T-cell (primary cell): ENCODE measurements at places on chromosomes 13 and 19.

GRCh38 chr13:90510319-90510718 is 837.2 kb upstream of the MIR17HG start:
- no peak for DNase-seq
- no peak overlapping the region for H3K27ac ChIP-seq
- H3K36me3 ChIP-seq, result no peaks in the 10 kb centered on the region
- no peaks in the 10 kb centered on the region for H3K4me1 ChIP-seq
- no peaks in the 10 kb centered on the region for H3K27me3 ChIP-seq

DNA sequence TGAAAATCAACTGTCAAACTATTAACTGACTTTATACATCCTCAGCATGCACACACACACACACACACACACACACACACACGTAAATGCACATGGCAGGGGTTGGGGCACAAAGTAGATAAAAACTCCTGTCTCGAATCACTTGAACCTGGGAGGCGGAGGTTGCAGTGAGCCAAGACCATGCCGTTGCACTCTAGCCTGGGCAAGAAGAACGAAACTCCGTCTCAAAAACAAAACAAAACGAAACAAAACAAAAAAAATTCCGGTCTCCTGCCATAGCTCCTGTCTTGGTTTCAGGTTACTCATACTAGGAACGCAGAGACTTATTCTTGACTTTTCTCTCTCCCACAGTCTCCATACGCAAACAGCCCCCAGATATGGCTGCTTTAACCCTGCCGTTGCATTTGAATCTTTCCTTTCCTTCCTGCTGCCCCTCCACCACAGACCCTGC is 148.9 kb downstream of the SHISA2 start:
- H3K36me3 ChIP-seq, result no peaks in the 10 kb centered on the region
- peaks cover 55% of the 10 kb centered on the region for H3K4me1 ChIP-seq
- DNase-seq, result no peak
- no peaks in the 10 kb centered on the region for H3K27me3 ChIP-seq
- no peak overlapping the region for H3K4me3 ChIP-seq
- H3K27ac ChIP-seq, result peak overlapping the region; percentile 57

GRCh38 chr19:34523408-34523807 is 41.9 kb downstream of the WTIP start:
- H3K4me3 ChIP-seq, result no peak overlapping the region
- H3K27me3 ChIP-seq, result peaks cover 2% of the 10 kb centered on the region
- H3K27ac ChIP-seq, result no peak overlapping the region
- DNase-seq, result no peak

- H3K27ac ChIP-seq, result no peak overlapping the region
- no peak overlapping the region for H3K4me3 ChIP-seq
- H3K27me3 ChIP-seq, result no peaks in the 10 kb centered on the region
- DNase-seq, result no peak
These were observed 7.8 kb upstream of the LYPD5 start for GRCh38 chr19:43809762-43810696.

DNA sequence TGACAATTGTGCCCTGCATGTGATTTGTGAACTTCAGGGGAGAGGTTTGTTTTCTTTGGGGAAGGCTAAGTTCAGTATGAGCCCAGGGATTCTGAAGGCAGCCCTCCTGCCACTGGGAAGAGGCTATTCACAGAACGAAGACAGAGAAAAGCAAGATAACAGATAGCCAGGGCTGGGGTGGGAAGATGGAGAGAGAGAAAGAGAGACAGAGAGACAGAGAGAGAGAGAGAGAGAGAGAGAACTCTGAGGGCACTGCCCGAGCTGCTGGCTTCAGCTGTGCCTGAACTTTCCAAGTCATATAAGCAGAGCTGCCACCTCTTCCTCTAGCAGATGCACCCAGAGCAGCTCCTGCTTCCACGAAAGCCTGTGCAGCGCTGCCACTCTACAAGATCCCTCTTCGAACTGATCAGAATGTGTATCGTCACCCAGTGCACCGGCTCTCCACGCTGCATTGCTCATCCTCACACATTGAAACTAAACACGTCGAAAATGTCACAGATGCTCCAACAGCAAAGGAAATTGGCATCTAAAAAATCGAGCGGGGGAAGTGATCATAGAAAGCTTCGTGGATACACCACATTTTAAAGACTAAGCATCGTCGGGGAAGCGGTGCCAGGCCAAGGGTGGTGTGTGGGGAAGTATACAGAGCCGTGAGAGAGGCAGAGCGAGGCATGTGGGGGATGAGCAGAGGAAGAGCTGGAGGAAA is 81.8 kb upstream of the SIAH3 start:
- no peak overlapping the region for H3K4me3 ChIP-seq
- DNase-seq, result no peak
- H3K27ac ChIP-seq, result no peak overlapping the region
- no peaks in the 10 kb centered on the region for H3K36me3 ChIP-seq
- peaks cover 18% of the 10 kb centered on the region for H3K27me3 ChIP-seq

- no peak overlapping the region for H3K27ac ChIP-seq
- no peaks in the 10 kb centered on the region for H3K27me3 ChIP-seq
- H3K4me3 ChIP-seq, result no peak overlapping the region
- no peak for DNase-seq
- peaks cover 80% of the 10 kb centered on the region for H3K4me1 ChIP-seq
These were observed 6.1 kb downstream of the RANBP3 start for GRCh38 chr19:5971714-5972354.

- H3K4me3 ChIP-seq, result no peak overlapping the region
- no peaks in the 10 kb centered on the region for H3K4me1 ChIP-seq
- H3K27me3 ChIP-seq, result no peaks in the 10 kb centered on the region
- DNase-seq, result no peak
- no peaks in the 10 kb centered on the region for H3K36me3 ChIP-seq
- H3K27ac ChIP-seq, result no peak overlapping the region
These were observed 9.9 kb upstream of the ZNF14 start for GRCh38 chr19:19742773-19743172.

DNA sequence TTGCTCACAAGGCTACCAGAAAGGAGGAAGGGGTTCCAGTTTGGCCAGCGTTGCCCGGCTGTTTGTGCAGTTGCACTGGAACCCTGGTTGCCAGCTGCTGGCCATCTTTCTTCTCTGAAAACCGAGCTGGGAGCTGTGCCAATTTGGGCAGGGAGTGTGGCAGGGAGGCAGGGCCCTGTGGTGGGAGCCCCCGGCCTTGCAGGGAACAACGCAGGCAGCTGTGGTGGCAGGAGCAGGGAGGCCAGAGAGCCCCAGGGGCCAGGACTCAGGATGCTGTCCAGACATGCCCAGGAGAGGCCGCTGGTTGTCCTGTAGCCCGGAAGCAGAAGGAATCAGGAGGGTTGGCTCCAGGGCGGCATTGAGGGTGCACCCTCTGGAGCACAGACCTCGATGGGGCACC is 4.8 kb downstream of the KMT5C start:
- H3K27me3 ChIP-seq, result no peaks in the 10 kb centered on the region
- H3K36me3 ChIP-seq, result peaks cover 3% of the 10 kb centered on the region
- no peak overlapping the region for H3K27ac ChIP-seq
- peaks cover 20% of the 10 kb centered on the region for H3K4me1 ChIP-seq

GRCh38 chr13:35669321-35669720 is 192.8 kb upstream of the MAB21L1 start:
- H3K4me3 ChIP-seq, result no peak overlapping the region
- H3K4me1 ChIP-seq, result no peaks in the 10 kb centered on the region
- H3K27me3 ChIP-seq, result no peaks in the 10 kb centered on the region
- DNase-seq, result no peak
- H3K36me3 ChIP-seq, result no peaks in the 10 kb centered on the region

- peak overlapping the region; percentile 83 for H3K4me3 ChIP-seq
- peak overlapping the region; percentile 73 for H3K27ac ChIP-seq
- DNase-seq, result no peak
- H3K27me3 ChIP-seq, result no peaks in the 10 kb centered on the region
- peaks cover 23% of the 10 kb centered on the region for H3K4me1 ChIP-seq
These were observed 462 bp upstream of the MPHOSPH8 start for GRCh38 chr13:19632915-19633478.

DNA sequence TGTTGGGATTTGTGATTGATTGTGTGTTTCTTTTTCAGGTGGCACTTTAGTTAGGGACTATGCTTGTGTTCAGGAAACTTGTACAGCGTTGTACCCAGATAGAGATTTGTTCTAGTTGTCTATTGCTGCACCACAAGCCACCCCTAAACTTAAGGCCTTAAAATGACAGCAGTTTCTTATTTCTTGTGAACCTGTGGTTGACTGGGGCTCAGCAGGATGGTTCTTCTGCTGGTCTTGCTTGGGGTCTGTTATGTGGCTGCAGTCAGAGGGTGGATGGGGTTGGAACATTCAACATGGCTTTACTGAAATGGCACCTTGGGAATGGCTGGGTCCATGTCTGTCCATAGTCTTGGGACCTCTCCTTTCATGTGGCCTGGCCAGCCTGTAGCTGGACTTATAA is 28.3 kb downstream of the SIPA1L3 start:
- H3K4me3 ChIP-seq, result no peak overlapping the region
- no peaks in the 10 kb centered on the region for H3K36me3 ChIP-seq
- no peaks in the 10 kb centered on the region for H3K4me1 ChIP-seq
- DNase-seq, result no peak
- H3K27me3 ChIP-seq, result no peaks in the 10 kb centered on the region

- H3K4me3 ChIP-seq, result no peak overlapping the region
- DNase-seq, result no peak
- H3K4me1 ChIP-seq, result peaks cover 8% of the 10 kb centered on the region
- no peaks in the 10 kb centered on the region for H3K27me3 ChIP-seq
These were observed 805 bp downstream of the EVI5L start for GRCh38 chr19:7830823-7831222.

GRCh38 chr19:2013683-2013961 is 1.9 kb downstream of the BTBD2 start:
- no peaks in the 10 kb centered on the region for H3K4me1 ChIP-seq
- H3K36me3 ChIP-seq, result no peaks in the 10 kb centered on the region
- no peak overlapping the region for H3K4me3 ChIP-seq
- DNase-seq, result no peak
- no peaks in the 10 kb centered on the region for H3K27me3 ChIP-seq

DNA sequence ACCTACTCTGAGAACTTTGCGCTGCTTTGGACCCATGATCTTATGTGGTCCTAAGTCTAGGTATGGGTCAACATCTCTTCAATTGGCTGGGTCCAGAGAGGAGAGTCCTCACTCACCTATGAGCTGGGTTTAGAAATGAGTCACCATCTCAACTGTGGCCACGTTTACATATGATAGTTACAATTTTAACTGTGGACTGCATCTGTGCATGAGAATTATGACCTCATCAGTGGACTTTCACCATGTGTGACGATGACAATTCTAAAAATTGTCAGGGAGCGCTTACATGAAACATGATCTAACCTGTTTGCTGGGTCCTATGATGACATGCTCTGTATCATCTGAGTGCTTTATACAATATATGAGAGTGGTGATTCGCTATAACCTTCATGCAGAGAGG is 12.7 kb upstream of the ZNF724 start:
- no peaks in the 10 kb centered on the region for H3K4me1 ChIP-seq
- no peak overlapping the region for H3K27ac ChIP-seq
- DNase-seq, result no peak
- no peaks in the 10 kb centered on the region for H3K27me3 ChIP-seq

- H3K4me1 ChIP-seq, result no peaks in the 10 kb centered on the region
- H3K36me3 ChIP-seq, result no peaks in the 10 kb centered on the region
- no peak overlapping the region for H3K27ac ChIP-seq
- DNase-seq, result no peak
These were observed 41.6 kb downstream of the COL4A1 start for GRCh38 chr13:110265341-110265681.

DNA sequence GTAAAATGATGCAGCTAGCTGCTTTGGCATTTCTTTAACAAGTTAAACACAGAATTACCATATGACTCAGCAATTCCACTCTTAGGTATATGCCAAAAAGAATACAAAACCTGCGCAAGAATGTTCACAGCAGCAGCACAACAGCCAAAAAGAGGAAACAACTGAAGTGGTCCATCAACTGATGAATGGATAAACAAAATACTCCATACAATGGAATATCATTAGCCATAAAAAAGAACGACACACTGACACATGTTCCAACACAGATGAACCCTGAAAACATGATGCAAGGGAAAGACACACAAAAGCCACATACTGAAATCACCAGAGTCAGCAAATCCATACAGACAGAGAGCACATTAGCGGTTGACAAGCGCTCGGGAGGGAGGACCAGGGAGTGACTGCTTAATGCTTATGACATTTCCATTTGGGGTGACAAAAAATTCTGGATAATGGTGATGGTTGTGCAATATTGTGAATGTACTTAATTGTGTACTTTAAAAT is 3.0 kb downstream of the PCID2 start:
- no peak overlapping the region for H3K27ac ChIP-seq
- no peaks in the 10 kb centered on the region for H3K27me3 ChIP-seq
- H3K36me3 ChIP-seq, result peaks cover 33% of the 10 kb centered on the region
- no peak overlapping the region for H3K4me3 ChIP-seq

DNA sequence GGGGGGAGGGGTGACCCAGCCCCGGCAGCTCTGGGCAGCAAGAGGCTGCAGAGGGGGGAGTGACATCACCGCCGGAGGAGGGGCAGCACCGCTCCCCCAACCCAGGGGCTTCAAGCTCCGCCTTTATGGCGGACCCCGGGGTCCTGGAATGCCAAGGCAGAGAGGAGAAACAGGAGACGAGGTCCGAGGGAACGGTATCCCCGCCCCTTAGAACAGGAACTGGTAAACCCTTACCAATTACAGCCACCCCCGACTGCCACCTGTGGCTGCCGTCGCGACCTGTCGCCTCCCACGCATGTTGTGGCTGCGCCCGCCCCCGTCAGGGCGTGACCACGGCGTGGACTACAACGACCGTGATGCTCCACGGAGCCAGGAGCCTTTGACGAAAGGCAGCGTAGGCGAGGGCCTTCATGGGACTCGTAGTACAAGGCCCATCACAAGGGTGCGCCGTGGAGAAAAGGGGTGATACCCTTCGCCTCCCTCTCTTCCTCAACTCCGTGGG is 4.1 kb upstream of the KCNC3 start:
- peak overlapping the region; percentile 52 for H3K27ac ChIP-seq
- peak; percentile 81 for DNase-seq
- H3K4me3 ChIP-seq, result peak overlapping the region; percentile 52
- H3K36me3 ChIP-seq, result no peaks in the 10 kb centered on the region
- peaks cover 3% of the 10 kb centered on the region for H3K4me1 ChIP-seq

GRCh38 chr13:100797921-100798320 is 123.3 kb upstream of the TMTC4 start:
- no peaks in the 10 kb centered on the region for H3K4me1 ChIP-seq
- H3K27ac ChIP-seq, result no peak overlapping the region
- H3K27me3 ChIP-seq, result no peaks in the 10 kb centered on the region
- DNase-seq, result no peak
- no peak overlapping the region for H3K4me3 ChIP-seq

GRCh38 chr13:76820759-76821158 is 65.4 kb downstream of the KCTD12 start:
- no peak for DNase-seq
- no peaks in the 10 kb centered on the region for H3K36me3 ChIP-seq
- H3K4me1 ChIP-seq, result no peaks in the 10 kb centered on the region
- no peak overlapping the region for H3K27ac ChIP-seq

GRCh38 chr13:48950501-48950875 is 25.2 kb upstream of the FNDC3A start:
- no peaks in the 10 kb centered on the region for H3K36me3 ChIP-seq
- H3K27ac ChIP-seq, result no peak overlapping the region
- H3K27me3 ChIP-seq, result no peaks in the 10 kb centered on the region
